ENCODE measurements at places on chromosomes 1 and 21.

DNA sequence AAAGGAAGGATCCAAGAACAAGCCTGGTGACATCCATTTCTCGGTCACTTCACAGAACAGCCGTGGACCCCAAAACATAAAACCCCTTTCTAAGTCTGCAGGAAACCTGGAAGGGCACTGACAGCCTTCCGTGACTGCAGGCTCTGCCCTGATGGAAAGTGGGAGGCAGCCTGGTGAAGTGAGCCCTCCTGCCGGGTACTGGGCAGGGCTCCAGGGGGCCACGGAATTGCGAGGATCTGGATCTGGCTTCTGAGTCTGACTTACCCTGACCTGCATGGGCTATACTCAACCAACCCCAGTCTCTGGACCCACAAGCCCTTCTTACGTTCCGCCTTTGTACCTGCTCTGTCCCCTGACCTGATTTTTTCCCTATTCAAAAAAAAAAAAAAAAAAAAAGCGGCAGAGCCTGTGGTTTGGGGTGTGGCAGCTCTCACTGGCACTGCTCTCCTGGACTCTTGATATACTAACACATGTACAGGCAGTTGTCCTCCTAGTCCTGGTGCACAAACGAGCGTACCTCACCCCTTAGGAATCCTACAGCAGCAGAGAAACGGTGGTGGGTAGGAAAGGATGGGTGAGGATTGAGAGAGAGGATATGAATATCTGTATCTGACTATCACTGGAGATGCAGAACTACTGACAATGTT, 82.9 kb downstream of the BEND5 start:
- DNase-seq: no peak

- DNase-seq: no peak
These were observed 55.1 kb downstream of the OVGP1 start for GRCh38 chr1:111372336-111372965.

- DNase-seq: no peak
These were observed 4.8 kb downstream of the TCHH start for GRCh38 chr1:152110365-152110859.

DNA sequence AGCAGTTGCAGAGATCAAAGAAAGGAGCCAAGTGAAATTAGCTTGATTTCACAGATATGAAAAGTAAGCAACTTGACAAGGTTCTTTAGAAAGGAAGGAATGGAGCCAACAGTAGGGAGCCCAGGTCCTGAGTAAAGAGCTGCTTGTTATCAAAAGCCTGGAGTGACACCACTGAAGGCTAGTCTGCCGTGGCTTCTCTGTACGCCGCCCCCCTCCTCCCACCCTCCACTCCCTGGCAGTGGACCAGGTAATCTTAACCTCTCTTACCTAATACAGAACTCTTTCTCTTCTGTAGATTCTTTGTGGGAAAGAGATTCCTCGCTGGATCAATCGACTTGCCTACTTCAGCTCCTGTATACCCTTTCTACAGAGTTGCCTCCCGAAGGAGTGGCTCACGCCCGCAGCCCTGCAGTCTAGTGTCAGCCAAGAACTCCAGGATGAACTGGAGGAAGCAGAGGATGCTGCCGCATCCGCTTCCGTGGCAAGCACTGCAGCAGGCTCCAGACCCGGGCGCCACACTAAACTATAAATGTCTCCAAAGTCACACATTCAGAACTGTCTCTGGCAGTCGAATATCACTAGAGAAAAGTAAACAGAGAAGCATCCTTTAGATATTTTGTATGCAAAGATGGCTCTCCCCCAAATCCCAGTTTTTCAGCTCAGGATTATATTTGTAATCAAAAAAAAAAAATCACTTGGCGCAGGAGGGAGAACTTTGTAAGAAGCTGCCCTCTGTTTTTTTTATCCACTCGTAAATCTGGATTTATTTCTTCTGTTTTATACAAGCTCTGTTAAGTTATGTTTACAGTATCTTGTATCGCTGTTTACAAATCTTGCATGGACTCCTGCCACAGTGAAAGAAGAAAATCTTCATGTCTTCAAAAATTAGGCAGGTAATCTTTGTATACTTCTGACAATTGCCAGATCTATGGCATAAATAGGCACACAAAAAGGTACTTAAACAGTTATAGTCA, 52.6 kb downstream of the DESI2 start:
- DNase-seq: no peak

- no peak for DNase-seq
These were observed 8.6 kb downstream of the FNDC5 start for GRCh38 chr1:32861904-32862695.

DNA sequence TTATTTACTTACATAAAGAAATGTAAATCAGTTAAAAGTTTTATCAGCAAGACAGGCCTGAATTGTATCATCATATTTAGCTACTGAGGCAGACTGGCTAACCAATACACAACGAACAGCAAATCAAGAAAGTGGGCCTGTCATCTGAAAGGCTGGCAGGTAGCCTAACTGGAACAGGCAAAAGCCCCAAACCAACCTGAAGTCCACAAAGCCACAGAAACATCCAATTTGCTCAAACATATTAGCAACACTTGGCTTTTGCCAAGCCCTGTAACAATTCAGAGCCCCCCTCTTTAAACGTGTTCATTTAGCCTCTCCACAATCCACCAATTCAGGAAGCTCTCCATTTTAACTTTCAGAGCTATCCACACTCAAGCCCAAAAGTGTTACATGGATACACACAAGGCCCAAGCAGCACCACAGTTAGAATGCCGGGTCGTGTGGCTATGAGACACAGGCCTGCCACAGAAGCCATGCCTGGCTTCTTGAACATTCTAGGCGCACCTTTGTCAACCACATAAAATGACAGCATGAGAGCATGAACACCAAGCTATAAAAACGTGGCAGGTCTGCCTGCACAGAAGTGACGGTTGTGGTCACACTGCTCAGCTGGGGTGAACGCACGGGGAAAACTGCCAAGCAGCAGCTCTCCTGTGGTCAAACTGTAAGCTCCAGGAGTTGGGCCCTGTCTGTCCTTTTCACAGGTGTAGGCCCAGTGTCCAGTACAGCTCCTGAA, 49.3 kb downstream of the CD34 start:
- DNase-seq: no peak

Measured in hematopoietic multipotent progenitor cell treated with erythropoietin and hydrocortisone succinate and interleukin-3 and kit ligand, for 17 days (in vitro differentiated cells).